ENCODE measurements at places on chromosomes 4 and X.

DNA sequence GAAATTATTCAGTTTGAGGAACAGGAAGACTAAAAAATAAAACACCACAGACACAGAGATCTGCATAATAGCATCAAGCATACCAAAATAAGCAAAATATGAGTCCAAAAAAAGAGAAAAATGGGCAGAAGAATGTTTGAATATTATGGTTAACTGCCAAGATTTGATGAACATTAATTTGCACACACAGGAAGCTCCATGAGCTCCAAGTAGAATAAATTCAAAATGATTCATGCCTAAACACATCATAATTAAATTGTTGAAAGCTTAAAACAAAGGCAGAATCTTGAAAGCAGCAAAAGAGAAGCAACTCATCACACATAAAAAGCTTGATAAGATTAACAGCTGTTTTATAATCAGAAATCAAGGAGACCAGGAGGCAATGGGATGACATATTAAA lies 156.6 kb upstream of the ARSJ start:
- DNase-seq = no peak

GRCh38 chrX:152206426-152206825 lies 68.0 kb upstream of the MAGEA10 start:
- no peak for DNase-seq

DNA sequence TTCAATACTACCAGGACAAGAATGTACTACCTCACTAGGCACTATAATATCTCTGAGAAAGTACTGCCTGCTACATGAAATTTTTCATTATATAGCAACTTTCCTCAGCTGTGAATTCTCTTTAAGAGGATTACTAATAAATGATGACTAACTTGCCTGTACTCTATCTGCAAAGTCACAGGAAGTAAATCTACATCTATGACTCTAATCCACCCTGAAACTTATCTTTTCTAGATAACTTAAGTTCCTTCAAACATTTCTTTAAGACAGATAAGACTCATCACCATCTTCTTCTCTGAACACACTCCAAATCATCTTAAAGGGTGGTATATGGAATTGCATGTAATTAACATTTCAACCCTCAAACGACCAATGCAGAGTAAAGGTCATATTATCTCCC lies 28.8 kb downstream of the RPS6KA3 start:
- no peak for DNase-seq

DNA sequence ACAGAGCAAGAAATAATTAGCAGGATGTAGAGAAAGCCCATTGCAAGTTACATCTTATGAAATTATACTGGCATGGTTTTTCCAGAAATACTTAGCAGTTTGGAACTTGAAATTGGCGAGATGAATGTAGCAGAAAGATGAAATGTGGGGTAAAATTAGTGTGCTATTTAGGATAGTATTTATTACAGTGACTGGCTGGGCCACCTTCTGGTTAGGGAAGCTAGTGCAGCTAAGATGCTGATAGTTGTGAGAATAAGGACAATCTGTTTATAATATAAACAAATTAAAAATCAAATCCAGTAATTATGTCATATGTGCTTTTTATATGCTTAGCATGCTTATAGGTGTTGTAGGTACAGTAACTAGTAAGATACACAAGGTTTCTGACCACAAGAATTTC lies 74.8 kb downstream of the IL15 start:
- DNase-seq = no peak

DNA sequence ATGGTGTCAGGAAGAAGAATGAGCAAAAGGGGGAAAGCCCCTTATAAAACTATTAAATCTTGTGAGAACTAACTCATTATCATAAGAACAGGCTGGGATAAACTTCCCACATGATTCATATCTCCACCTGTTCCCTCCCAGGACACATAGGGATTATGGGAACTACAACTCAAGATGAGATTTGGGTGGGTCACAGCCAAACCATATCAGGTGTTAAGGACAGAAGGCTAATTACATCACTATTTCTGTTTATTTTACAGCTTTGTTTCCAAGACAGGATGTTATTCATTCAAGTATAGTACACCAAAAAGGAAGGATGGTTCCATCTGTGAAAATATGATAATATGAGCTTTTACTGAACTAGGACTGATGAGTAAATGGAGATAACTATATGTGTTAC lies 63.7 kb upstream of the ARSJ start:
- no peak for DNase-seq

GRCh38 chr4:106366026-106366425 lies 2.6 kb downstream of the GIMD1 start:
- DNase-seq = no peak

- DNase-seq = no peak
Measured at GRCh38 chr4:137558951-137559350, 26.7 kb upstream of the PCDH18 start.

GRCh38 chr4:75860606-75861005 lies 41.6 kb downstream of the PPEF2 start:
- DNase-seq = no peak

DNA sequence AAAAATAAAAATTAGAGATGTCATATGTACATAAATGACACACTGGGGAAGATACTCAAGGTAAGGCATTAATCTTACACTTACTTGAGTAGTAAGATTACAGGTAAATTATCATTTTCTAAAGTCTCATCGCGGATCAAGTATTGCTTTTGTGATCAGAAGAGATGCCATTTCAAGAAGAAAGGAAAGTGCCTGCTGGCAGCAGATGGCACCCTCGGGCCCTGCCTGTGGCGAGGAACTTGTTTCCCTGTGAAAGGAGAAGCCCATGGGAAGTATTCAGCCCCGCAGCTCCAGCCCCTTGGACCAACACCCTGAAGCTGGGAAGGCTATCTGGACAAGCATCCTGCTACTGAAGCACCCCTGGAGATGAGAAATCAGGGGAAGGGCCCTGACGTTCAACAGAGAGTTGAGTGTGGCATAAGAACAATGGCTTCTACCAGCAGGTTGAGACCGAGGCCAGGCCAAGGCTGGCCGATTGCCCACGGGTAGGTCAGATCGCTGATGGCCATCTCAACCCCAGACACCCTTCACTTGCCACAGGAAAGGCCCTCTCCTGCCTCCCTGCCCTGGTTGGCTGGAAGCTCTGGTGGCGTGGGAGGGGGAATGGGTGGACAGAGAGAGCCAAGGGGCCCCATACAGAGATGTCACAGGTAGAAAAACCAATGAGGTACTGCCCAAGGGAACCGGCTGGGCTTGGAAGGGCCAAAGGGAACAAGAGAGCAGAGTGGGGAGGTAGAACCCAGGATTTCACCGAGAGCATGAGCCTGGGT lies 18.8 kb upstream of the MXD4 start:
- DNase-seq = no peak

DNA sequence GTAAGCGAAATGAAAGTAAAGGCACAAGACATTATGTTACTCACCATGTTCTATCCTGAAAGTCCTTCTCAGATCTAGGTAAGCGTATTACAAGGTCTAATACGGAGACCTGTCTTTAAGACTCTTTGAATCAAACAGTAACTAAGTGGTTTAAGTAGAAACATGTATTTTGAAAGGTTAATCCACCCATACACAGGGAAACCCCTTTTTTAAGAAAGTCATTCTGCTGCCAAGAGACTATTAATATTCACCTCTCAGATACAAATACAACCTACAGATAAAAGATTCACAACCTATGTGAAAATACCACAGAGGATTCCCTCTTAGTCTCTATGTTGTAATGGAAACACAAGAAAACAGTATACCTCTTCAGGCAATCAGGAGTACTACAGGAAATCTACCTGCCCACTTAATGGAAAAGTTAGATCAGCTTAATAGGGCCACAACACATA lies 63.2 kb upstream of the TNIP3 start:
- DNase-seq = no peak

Data from stimulated activated CD8-positive, alpha-beta memory T cell treated with anti-CD3 and anti-CD28 coated beads, Interleukin-4, amount 100 ng/mL, for 4 hours (primary cell).